ENCODE measurements at places on chromosomes 3 and 15. TPM values are rescaled to one million over a fixed set of nuclear protein-coding genes. Genes with fewer than 3 reads are reported as not detected.

DNA sequence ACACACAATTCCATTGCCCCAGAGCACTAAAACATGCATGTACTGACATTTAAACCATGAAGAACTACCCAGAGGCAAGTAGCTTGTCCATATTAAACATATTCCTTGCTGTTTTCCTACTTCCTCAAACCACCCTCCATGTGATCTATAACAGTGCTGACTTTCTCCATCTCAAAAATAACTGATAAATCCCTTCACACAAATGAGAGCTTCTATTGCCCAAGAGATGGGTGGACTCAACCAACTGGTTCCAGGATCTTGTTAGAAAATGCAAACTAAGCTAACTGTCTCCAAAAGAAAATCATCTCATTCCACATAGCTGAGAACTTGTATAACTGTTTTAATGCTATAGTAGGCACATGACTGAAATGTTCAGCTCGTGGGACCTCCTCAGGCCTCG lies 29.6 kb downstream of the DCLK3 start:
- no peak overlapping the region for H3K27ac ChIP-seq
- no peaks in the 10 kb centered on the region for H3K27me3 ChIP-seq
- H3K4me1 ChIP-seq, result no peaks in the 10 kb centered on the region

DNA sequence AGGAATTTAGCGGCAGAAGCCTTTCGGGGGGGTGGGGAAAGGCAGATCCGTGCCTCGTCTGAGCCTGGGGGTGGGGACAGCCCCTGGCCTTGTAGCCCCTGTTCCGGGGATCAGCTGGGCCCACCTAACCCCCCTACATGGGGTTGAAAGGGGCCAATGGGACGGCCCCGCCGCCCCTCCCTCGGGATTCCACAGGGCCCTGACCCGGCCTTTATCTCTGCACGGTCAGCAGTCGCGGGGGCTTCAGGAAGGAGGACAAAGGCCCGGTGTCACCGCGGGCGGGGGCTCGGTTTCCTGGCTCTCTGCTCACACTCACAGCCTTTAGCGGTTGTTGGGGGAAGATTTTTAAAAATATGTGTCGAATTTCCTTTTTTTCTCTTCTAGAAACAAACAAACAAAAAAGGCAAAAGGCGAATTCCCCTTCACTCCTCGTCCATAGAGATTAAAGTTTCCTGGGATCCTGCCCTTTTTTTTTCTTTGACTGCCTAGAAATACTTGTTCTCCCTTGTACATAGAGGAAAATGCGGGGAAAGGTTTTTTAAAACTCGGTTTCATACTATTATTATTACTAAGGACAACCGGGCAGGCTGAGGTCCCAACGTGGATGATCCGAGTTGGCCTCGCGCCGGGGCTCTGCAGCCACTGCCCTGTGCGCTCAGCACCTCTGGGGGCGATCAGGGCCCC lies 7.9 kb downstream of the FOXL2 start:
- no peak overlapping the region for H3K4me3 ChIP-seq
- no peak for DNase-seq
- H3K36me3 ChIP-seq, result no peaks in the 10 kb centered on the region
- peaks cover 12% of the 10 kb centered on the region for H3K4me1 ChIP-seq
- peaks cover 64% of the 10 kb centered on the region for H3K27me3 ChIP-seq

- no peaks in the 10 kb centered on the region for H3K4me1 ChIP-seq
- H3K27ac ChIP-seq, result no peak overlapping the region
- H3K4me3 ChIP-seq, result no peak overlapping the region
- no peaks in the 10 kb centered on the region for H3K36me3 ChIP-seq
Measured at GRCh38 chr15:45093622-45094357, 20.2 kb downstream of the DUOX2 start.

SLC28A1 gene
- total RNA-seq, result not detected

FSIP1 gene
- total RNA-seq, result 0.79 TPM

- H3K4me1 ChIP-seq, result no peaks in the 10 kb centered on the region
- no peak overlapping the region for H3K27ac ChIP-seq
- no peaks in the 10 kb centered on the region for H3K27me3 ChIP-seq
- DNase-seq, result no peak
Measured at GRCh38 chr3:23480329-23480714, 277.2 kb downstream of the UBE2E2 start.

CCDC13 gene
- 0.39 TPM for total RNA-seq

DNA sequence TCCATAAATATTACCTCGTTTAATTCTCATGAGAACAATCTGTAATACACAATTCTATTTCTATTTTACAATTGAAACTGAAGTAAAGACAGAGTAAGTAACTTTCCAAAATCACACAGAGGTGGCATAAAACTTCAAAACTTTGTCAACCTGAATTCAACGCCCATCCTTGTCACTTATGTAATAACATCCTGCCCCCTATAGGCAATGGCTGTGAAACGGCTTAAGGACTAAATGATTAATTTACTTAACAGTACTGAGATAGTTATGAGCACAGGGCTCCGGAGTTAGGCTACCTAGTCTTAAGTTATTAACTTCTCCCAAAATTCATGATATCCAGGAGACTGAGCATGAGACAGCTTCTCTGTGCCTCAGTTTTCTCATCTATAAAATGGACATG lies 293.1 kb upstream of the CHRM5 start:
- peaks cover 15% of the 10 kb centered on the region for H3K27me3 ChIP-seq
- H3K36me3 ChIP-seq, result no peaks in the 10 kb centered on the region
- no peaks in the 10 kb centered on the region for H3K4me1 ChIP-seq

DNA sequence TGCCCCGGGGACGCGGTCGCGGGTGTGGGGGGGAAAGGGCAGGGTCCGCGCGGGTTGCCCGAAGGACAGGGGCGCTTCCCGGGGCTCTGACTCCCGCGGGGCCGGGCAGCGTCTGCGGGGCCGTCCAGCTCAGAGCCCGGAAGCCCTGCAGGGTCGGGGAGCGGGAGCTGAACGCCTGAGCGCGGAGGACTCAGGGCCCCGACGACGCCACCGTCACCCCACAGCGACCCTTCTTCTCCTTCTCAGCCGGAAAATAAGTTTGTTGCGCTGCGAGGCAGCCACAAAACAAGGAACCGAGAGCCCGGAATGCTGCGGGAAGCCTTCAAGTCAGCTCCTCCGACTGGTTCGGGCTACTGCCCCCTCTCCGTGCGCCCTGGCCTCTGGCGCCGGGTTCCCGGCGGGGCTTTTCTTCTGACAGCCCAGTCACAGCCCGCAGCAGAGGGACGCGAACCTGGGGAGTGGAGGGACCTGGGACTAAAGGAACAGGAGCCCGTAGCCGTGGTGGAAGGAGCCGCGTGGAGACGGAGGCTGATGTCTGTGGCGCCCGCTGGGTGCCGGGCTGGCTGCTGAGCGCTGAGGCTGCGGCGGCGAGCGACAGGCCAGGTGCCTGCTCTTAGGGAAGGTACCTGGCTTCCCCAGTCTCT lies 484 bp downstream of the CNTN4 start:
- no peaks in the 10 kb centered on the region for H3K27me3 ChIP-seq
- no peak for DNase-seq
- no peaks in the 10 kb centered on the region for H3K36me3 ChIP-seq
- no peak overlapping the region for H3K27ac ChIP-seq
- no peak overlapping the region for H3K4me3 ChIP-seq

DNA sequence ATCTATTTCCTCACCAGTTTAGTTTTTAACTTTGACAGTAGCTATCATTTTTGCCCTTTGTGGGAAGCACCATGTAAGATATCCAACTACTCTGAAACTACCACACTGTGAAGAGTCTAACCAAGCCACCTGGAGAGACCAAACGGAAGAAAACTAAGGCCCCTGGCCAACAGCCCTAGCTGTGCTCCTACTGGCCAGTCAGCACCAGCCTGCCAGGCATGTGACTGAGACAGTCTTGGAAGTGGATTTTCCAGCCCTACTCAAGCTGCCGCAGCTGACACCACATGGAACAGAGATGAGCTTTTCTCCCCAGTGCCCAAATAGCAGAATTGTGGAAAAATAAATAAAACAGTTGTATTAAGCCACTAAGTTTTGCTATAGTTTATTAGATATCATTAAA lies 2.9 kb upstream of the TBC1D5 start:
- peaks cover 18% of the 10 kb centered on the region for H3K4me1 ChIP-seq
- no peak for DNase-seq
- H3K4me3 ChIP-seq, result no peak overlapping the region

SLC9C1 gene
- total RNA-seq, result not detected

IL5RA gene
- not detected for total RNA-seq

- H3K27me3 ChIP-seq, result no peaks in the 10 kb centered on the region
- no peak for DNase-seq
- no peak overlapping the region for H3K4me3 ChIP-seq
- H3K27ac ChIP-seq, result no peak overlapping the region
Measured at GRCh38 chr3:45120359-45121158, 25.6 kb downstream of the CDCP1 start.

SKOR1 gene
- not detected for total RNA-seq

MCF2L2 gene
- 0.03 TPM for total RNA-seq

DNA sequence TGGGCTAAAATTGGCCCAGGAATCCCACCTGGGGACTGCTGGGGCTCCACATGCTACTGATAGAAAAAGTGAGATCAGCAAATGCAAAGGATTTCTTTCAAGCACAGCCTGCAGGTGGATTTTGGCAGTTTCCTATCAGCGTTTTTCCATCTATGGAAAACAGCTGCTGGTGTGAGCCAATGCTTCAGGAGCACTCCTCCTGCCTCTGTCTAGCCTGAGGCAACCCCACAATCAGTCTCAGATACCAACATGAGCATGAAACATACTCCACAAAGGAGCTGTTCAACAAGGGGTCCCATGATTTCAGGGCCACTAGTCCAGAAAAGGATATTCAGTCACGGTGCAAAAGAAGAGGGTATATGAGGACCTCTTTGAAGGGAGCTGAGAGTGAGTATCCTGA lies 311.5 kb upstream of the THBS1 start:
- no peaks in the 10 kb centered on the region for H3K27me3 ChIP-seq
- no peak for DNase-seq

- H3K4me1 ChIP-seq, result peaks cover 5% of the 10 kb centered on the region
- H3K27ac ChIP-seq, result no peak overlapping the region
- H3K36me3 ChIP-seq, result no peaks in the 10 kb centered on the region
- H3K4me3 ChIP-seq, result no peak overlapping the region
Measured at GRCh38 chr3:122406198-122406597, 9.7 kb downstream of the WDR5B start.

DNA sequence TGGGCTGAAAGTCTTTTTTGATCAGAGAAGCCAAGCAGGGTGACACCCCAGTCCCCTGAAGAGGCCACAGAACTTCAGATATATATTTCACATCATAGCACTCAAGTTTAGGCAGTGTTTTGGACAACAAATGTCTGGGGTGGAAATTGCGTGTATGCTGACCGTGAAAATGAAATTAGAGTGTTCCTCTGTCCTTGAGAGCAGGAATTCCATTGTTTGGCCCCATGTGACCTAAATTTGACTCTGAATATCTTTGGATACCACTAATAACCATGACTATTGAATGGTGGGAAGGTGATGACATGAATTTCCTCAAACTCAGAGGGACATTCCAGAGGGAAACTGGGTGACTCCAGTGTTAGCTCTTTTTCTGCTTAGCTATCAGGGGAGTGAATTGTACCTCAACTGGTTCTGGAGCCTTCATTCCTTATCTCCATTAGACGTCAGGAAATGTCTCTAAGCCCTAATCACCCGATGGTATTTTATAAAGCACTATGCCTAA lies 263.5 kb upstream of the RASGRP1 start:
- no peak overlapping the region for H3K27ac ChIP-seq
- no peaks in the 10 kb centered on the region for H3K27me3 ChIP-seq
- H3K4me1 ChIP-seq, result peaks cover 11% of the 10 kb centered on the region
- H3K36me3 ChIP-seq, result no peaks in the 10 kb centered on the region
- H3K4me3 ChIP-seq, result no peak overlapping the region
- no peak for DNase-seq

CTDSPL gene
- 42.4 TPM for total RNA-seq

DNA sequence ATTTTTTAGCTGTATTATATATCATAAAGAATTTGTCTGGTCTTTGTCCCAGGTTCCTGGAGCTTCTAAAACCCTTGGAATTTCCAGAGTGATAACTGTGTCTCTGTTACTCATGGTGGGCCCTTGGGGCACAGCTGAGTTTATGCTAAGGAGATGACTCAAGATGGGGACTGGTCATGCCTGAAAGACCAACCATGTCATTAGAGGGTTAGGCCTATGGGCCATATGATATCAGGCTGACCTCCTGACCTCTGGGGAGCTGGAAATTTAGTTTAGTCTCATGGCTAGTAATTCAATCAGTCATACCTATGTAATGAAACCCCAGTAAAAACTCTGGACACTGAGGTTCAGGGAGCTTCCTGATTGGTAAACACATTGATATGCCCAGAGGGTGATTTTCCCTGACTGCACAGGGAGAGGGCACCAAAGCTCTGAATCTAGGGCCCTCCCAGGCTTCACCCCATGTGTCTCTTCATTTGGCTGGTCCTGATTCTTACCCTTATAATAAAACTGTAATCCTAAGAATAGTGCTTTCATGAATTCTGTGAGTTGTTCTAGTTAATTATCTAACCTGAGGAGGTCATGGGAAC lies 69.6 kb downstream of the EEFSEC start:
- DNase-seq, result no peak
- no peak overlapping the region for H3K27ac ChIP-seq
- peaks cover 21% of the 10 kb centered on the region for H3K4me1 ChIP-seq
- H3K4me3 ChIP-seq, result no peak overlapping the region

EIF4G1 gene
- 257 TPM for total RNA-seq

Measured in SJSA1 (cell line).